ENCODE measurements at places on chromosomes 3 and 15. TPM values are rescaled to one million over a fixed set of nuclear protein-coding genes. Genes with fewer than 3 reads are reported as not detected.

Gene PCSK6
- 6.9 TPM for polyA plus RNA-seq

DNA sequence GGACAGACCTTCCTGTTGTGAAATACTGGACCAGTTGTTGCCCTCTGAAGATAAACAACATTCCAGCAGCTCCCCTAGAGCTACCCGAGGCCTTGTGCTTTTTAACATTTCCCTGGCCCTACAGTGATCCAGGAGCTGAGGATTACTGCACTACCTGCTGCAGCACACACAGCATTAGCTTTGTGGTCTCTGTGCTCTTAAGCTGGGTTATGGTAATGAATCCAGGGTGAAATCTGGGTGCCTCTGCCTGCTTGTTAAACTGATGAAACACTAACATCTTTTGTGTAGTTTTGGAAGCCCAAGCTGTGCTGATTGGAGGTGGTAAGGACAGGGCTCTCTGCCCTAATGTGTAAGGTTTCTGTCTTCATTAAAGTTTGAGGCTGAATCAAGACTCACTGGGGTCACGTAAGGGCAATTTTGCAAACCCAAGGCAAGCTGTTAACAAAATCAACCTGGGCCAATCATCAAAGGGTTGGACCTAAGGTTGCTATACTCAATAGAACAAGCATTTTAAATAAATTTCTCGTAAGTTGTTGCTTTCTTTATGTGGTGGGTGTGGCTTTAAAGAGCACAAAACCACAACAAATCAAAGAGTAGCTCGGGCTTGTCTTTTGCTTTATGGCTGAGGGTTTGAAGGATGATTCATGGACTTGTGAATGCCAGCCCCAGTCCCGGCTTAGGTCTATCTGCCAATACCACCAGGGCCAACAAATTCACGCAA, 183.9 kb downstream of the TPRG1 start:
- no peak for DNase-seq

Gene MED12L
- polyA plus RNA-seq: 2.7 TPM

DNA sequence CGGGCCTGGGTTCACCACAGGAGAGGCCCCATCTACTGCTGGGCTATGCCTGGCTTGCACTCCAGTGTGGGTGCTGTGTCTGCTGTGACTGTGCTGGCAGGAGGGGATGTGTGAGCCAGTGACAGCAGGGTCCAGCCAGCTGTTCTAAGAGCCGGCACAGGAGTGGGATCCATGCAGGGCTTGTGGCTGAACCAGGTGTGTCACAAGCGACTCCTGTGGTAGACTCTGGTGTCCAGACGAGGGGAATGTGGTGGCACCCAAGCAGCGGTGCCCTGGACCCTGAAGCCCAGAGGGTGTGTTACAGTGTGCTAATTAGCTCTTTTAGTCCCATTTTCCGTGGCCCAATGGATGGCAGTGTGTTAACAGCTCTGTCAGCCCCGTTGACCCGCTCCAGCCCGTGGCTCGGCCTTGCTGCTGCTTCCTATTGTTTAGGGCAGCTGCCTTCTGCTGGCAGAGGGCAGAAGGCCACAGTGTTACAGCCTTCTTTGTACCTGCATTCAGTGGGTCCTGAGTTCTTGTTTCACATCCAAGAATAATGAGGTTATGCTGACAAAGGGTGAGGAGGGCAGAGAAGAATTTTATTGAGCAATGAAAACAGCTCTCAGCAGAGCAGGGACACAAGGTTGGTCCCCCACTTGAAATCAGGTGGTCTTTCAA, 78.5 kb upstream of the RNU6-1 start:
- DNase-seq: no peak

- DNase-seq: no peak
These were observed 72.4 kb upstream of the TRPM1 start for GRCh38 chr15:31173790-31174450.

All from left renal pelvis (tissue), 4 donors.